ENCODE measurements at places on chromosomes 5 and 9.
A peak's percentile ranks its signal among the peaks of the same experiment; 100 is the strongest.

- no peak for DNase-seq
These were observed 56.3 kb downstream of the CRB2 start for GRCh38 chr9:123412171-123412820.

GRCh38 chr5:179373101-179373934, 28.1 kb upstream of the ADAMTS2 start:
- no peak for DNase-seq

- peak; percentile 57 for DNase-seq
These were observed 21.1 kb downstream of the VCP start for GRCh38 chr9:35051069-35051967.

- no peak for DNase-seq
These were observed 284.4 kb downstream of the DNAH5 start for GRCh38 chr5:13660072-13660471.

DNA sequence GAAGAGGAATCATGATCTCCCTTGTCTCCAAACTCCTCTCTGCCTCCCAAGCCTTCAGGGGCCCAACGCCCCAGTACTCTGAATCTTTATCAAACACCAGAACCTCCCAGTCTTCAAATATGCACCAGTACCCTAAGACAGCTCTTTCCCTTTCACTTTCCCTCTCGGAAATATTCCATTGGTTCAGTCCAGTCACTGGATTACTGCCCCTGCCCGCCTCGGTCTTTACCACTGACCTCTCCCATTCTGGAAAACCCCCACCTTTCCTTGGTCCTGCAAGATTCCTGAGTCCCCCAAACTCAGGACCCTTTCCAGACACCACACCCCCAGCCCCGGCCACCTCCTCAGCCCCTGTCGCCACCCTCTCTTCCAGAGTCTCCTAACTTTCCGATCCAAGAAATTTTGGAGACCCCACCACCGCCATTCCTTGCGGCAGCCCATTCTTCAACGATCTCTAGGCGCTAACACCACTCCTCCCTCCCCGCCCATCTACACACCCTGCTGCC, 674 bp downstream of the C5orf15 start:
- DNase-seq: no peak

DNA sequence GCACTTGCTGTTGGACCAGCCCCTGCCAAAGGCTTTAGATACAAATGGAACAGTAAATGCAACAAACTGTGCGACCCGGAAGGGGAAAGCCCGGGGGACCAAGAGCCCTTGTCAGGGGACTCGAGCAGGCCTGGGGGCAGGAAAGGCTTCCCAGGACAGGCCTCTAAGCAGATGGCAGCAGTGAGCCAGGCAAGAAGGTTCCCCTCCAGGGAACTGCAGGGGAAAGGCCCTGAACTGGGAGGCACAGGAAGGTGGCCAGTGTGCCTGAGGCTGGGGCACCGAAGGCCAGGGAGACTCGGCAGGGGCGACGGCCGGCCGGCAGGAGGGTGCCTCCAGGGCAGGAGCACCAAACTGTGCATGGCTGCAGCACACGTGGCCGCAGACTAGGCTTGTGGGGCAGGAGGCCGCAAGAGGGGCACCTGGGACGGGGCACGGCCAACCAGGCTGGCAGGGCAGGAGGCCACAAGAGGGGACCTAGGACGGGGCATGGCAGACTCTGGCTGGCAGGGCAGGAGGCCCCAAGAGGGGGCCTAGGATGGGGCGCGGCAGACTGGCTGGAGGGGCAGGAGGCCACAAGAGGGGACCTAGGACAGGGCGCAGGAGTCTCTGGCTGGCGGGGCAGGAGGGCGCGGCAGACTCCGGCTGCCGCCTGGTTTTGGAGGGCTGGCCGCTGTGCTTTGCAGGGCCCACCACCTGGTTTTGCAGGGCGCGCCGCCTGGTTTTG, 10.0 kb downstream of the VAV2 start:
- DNase-seq: no peak

GRCh38 chr5:133706506-133707430, 94.4 kb upstream of the FSTL4 start:
- DNase-seq: no peak
